ENCODE measurements at places on chromosomes 4 and X.

- no peak for DNase-seq
These were observed 821 bp downstream of the ASMTL start for GRCh38 chrX:1451661-1452515.

DNA sequence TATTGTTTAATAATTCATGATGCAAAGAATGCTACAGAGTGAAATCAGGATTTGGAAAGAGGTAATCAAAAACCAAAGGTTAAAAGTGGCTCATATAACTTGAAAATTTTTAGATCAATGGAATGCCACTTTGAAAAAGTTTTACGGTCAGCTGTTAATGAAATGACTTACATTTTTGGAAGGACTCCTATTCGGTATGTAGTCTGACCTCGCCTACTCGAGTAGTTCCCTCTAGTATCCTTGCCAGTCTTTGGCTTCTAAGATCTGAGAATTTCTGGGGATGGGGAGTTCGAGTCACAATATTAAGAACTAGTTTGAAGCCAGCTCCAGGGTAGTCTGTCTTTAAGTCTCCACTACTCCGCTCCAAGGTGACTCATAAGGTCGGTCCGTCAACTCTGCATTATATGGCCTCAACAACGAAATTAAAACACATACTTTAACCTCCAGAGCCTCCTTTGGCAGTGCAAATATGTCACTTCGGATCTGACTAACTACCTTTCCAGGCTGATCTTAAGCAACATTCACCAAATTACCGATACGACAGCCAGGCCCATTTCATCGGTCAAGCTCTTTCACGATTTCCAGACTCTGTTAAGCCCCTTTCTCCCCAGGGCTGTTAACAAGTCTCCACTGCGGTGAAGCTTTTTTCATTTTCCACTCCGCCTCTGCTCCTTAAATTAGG is 733 bp upstream of the NAA15 start:
- DNase-seq: no peak

GRCh38 chr4:153976954-153977353 is 188.1 kb upstream of the SFRP2 start:
- no peak for DNase-seq

GRCh38 chrX:43556207-43556606 is 99.9 kb upstream of the MAOA start:
- DNase-seq: no peak

DNA sequence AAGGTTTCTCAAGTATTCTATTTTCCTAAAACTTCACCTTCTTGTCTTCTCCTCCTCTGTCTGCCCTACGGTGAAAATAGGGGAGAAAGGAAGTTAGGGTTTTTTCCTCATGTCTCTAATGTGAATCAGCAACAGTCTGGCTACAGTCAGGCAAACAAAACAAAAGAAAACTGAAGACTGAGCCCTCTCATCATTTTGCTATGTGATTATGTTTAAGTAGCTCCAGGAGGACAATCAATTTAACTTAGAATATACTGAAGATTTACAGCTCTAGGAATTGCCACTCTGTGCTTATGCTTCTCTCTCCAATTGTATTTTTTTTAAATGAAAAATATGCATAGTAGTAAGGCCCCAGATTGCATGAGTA is 316.2 kb downstream of the GPAT3 start:
- DNase-seq: no peak

- DNase-seq: no peak
These were observed 51.6 kb upstream of the PDLIM5 start for GRCh38 chr4:94400191-94400590.

DNA sequence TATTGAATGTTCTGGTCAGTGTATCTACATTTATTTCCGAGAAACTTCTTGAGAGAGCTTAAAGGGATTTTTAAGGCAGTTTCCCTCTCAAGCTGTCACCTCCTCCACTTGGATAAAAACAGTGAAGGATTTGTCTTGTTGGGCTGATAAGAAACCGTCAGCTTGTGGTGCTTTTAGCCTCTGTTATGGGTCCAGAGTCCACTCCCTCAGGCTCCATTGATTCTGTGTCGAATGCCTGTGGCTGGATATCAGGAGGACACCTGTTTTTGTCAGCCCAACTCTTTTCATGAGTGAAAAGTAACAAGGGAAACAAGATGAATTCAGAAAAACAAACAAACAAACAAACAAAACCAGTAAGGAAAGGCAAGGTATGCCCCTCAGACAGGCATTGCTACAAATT is 12.4 kb downstream of the CLCN4 start:
- no peak for DNase-seq

GRCh38 chr4:98746936-98747335 is 88.5 kb upstream of the TSPAN5 start:
- no peak for DNase-seq
